ENCODE measurements at places on chromosomes 2 and 18. TPM values are rescaled to one million over a fixed set of nuclear protein-coding genes. Genes with fewer than 3 reads are reported as not detected.

TCF7L1 gene
- 0.07 TPM for total RNA-seq

CCDC102B gene
- total RNA-seq: 1.7 TPM

BOLL gene
- total RNA-seq: not detected

QPCT gene
- total RNA-seq: 0.42 TPM

NT5DC4 gene
- total RNA-seq: not detected

RHBDD1 gene
- total RNA-seq: 42.6 TPM

DNA sequence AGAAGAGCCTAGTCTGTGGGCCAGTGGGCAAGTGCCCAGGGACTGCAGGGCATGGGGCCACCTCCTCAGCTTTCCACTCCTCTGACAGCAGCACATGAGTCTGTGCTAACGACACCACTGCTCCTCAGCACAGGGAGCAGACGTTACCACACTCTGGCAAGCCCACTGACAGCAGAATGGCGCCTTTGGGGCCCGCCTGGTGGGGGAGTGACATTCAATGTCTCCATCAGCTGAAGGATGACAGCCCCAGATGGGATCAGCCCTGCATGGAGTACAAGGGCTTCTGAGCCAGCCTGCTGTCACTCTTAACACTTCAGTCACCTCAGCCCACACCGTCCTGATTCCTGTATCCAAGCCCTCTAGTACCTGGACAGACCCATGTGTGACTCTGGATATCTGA is 149.4 kb upstream of the SMAD2 start:
- no peak for DNase-seq

DNA sequence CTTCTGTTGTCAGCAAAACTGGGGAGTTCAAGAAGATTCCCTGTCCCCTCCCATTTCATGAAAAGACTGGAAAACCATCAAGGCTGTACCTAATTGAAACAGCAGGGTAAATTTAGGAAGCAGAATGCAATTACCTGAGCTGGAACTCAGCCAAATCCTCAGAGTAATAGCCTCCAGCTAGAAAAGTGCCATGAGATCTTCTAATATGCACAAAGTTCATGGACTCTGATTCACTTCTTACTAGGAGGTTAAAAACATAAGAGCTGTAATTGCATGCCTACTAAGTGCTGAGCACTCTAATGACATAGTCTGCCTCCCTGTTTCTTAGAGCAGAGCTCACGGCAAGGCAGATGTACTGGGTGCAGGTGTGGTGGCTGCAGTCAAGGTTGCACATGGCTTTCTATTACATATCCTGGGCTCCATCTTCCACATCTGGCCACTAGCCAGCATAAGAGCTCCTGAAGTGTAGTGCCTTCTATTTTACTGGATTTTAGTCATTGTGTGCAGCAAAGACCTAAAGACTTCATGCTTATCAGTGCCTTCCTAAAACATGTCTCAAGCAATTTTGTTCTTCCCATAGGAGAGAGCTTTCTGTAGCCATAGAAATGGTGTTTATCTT is 341.7 kb downstream of the PTPRM start:
- no peak for DNase-seq

- no peak for DNase-seq
Observed at GRCh38 chr2:8851811-8852560, 14.6 kb upstream of the KIDINS220 start.

DNA sequence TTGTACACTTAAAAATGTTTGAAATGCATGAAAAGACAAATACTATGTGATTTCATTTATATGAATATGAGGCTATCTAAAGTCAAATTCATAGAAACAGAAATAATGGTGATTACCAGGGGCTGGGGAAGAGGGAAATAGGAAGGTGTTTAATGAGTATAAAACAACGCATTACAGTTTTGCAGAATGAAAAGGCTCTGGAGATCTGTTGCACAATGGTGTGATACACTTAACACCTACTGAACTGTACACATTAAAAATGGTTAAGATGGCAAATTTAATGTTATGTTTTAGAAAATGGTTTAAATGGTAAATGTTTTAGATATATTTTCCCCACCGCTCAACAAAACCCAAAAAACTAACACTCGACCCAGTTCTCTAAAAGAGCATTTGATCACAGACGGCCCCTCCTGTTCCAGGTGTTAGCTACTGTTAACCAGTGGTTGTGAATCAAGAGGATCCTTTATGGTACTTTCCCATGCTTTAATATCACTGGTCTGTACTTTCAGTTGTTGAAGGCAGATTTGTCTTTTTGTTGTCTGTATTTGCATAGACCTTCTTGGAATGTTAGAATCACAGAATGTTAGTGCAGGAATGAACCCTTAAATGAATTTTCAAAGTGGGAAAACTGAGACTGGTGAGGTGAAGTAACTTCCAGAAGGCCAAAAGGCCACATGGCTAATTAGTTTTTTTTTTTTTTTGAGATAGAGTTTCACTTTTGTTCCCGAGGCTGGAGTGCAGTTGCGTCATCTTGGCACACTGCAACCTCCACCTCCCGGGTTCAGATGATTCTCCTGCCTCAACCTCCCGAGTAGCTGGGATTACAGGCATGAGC is 10.2 kb downstream of the RAB10 start:
- DNase-seq: no peak

GRCh38 chr2:222290736-222291484 is 7.9 kb downstream of the PAX3 start:
- no peak for DNase-seq

DNA sequence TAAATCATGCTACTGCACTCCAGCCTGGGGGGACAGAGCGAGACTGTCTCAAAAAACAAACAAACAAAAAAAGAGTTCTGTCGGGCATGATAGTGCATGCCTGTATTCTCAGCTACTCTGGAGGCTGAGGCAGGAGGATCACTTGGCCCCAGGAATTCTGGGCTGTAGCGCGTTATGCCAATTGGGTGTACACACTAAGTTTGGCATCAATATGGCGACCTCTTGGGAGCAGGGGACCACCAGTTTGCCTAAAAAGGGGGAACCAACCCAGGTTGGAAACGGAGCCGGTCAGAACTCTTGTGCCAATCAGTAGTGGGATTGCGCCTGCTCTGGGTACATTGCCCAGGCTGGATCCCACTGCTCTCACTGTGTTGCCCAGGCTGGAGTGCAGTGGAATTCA is 49.7 kb downstream of the SDC1 start:
- DNase-seq: no peak
